NCI-H2029 (cell line): ENCODE measurements at places on chromosomes 4 and X.

DNA sequence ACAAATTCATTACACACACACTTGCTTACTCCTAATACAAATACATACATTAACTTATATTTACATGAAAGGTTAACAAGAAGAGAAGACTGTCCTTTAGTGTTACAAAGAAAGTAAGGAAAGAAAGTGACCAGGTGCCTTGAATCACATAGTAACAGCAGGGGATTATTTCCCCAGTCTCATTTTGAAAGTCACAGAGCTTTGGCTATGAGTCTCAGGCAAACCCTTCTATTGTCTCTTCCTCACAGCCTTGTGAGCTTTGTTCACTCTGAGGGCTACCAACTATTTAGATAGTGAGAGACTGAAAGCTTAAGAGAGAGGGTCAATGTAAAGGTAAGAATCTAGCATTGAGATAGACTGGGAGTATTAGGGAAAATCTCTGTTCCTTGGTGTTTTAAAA is 161.6 kb downstream of the NPNT start:
- DNase-seq: no peak

DNA sequence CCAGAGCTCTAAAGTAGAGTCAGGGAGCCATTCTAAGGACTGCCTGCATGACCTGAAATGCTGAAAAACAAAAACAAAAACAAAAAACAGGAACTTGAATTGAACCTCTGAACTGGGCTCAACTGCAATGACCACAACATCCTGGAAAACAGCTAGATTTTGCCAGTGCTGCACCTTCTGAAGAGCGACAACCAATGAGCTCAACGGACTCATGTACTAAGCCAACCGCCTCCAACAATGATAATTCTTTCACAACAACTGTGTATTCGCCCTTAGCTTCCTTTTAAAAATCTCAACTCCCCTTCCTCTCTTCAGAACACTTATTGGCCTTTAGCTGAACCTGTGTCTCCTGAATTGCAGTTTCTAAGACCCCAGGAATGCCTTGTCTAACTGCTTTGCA is 69.8 kb downstream of the HAUS3 start:
- no peak for DNase-seq

GRCh38 chr4:86554646-86555045 is 39.5 kb upstream of the PTPN13 start:
- DNase-seq: no peak

DNA sequence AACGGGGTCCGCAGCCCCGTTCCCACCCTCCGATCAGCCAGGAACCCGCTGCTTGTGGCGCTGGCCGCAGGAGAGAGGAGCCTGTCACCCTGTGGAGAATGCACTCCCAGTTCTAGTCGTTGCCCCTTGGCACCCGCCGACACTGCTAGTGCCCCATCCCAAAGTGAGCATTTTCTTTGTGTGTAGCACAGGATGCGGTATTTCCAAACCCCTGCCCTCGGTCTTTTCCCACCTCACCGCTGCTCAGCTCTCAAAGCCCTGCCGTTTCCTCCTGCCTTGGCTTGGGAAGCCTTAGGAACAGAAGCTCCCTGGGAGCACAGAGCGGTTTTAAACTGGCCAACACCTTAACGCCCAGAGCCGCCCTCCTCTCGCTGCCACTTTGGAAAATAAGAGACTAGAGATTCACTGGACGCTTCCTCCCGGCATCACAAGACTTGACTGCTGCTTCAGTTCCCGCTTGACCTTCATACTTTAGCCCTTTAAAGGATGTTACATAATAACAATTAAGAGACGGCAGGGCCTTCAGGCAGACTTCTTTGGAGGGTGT is 772 bp downstream of the CYP4V2 start:
- no peak for DNase-seq

DNA sequence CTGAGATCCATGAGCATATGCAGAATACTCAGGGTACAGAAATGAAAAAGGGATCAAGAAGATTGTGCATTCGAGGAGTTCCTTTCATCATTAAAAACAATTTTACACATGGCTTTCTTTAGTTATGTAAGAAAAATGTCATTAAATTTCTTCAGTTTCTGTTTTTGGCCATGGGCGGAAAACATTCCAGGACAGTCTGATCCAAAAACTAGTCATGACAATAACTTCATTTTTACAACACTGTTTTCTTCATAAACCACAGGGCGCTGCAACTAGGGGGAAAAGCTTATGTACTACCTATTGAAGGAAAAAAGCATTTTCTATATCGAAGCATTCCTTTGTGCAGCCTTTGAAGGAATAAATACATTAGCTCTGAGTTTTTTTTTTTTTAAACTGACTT is 28.2 kb downstream of the IL13RA1 start:
- DNase-seq: no peak

DNA sequence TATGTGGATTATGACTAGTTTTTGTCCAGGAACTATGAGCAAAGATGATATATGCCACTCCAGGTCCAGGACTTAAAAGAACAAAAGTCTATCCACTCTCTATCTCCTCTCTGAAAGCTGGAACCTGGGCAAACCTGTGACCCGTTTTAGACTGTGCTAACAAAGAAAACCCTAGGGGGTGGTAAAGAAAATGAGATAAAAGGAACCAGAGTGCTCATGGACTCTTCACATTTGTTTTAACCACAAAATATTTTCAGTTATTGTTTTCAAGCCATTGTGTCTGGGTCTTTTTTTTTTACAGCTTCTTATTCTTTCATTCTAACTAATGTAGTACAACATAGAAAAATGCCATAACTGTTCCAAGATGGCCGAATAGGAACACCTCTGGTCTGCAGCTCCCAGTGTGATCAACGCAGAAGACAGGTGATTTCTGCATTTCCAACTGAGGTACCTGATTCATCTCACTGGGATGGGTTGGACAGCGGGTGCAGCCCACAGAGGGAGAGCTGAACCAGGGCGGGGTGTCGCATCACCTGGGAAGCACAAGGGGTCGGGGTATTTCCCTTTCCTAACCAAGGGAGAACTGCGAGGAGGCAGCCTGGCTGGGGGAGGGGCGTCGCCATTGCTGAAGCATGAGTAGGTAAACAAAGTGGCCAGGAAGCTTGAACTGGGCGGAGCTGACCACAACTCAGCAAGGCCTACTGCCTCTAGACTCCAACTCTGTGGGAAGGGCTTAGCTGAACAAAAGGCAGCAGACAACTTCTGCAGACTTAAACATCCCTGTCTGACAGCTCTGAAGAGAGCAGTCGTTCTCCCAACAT is 45.1 kb downstream of the CHM start:
- peak; percentile 25 for DNase-seq

DNA sequence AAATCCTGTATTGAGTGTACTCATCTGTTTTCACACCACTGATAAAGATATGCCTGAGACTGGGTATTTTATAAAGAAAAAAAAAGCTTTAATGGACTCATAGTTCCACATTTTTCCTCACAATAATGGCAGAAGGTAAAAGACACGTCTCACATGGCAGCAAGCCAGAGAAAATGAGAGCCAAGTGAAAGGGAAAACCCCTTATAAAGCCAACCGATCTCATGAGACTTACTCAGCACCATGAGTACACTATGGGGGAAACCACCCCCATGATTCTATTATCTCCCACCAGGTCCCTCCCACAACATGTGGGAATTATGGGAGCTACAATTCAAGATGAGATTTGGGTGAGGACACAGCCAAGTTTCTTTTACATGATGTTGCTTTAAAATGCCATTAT is 171.9 kb downstream of the GALNTL6 start:
- peak; percentile 0 for DNase-seq

DNA sequence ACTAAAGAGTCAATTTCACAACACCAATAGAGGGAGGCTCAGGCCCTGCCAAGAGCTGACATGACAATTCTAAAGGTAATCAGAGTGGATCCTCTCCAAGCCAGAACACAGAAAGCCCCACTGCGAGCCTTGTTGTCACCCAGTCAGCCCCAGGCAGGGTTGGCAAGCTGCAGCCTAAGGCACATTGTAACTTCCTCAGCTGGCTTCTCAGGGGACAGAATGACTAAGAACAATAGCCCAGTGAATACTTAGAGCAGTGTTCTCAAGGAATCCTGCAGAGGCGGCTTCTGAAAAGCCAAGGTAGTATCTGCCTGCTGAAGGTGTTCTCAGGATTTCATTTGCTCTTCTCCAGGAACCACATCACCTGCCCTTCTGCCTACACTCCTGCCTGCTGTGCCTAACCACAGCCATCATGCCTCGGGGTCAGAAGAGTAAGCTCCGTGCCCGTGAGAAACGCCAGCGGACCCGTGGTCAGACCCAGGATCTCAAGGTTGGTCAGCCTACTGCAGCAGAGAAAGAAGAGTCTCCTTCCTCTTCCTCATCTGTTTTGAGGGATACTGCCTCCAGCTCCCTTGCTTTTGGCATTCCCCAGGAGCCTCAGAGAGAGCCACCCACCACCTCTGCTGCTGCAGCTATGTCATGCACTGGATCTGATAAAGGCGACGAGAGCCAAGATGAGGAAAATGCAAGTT is at the start of gene MAGEB4:
MAGEB4 (plus strand) TSS at position 277 of the 692 bp plus-strand sequence; CDS start at position 413, 136 bp downstream.
- no peak for DNase-seq

- no peak for DNase-seq
Measured at GRCh38 chr4:83272900-83273299, 11.7 kb downstream of the COQ2 start.

DNA sequence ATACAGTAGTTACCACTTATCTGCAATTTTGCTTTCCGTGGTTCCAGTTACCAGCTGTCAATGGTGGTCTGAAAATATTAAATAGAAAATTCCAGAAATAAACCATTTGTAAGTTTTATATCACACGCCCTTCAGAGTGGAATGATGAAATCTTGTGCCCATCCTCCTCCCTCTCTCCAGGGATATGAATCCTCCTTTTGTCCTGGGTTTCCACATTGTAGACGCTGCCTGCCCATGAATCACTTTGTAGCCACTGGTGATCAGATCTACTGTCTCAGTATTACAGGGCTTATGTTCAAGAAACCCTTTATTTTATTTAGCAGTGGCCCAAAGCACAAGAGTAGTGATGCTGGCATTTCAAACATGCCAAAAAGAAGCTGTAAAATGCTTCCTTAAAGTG is 198.6 kb downstream of the KCNIP4 start:
- no peak for DNase-seq

DNA sequence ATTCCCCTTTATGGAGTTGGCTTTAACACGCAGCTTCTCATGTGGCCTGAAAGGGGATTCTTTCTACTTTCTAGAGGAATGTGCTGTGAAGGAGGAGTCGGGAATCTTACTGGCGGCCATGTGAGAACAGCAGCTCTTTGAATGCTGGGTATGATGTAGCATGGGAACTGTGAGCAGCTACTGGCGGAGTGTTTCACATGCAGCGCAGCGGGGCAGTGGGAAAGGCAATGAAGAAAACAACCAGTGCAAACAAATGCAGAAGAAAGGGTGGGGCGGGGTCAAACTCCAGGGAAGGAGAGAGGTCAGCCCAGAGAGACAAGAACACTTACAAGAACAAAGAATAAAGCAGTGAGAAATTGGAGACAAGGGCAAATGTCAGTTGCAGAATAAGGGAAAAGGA is 363.8 kb upstream of the FTHL17 start:
- DNase-seq: no peak

- DNase-seq: no peak
Measured at GRCh38 chr4:115944146-115944905, 830.9 kb upstream of the NDST4 start.

- no peak for DNase-seq
Measured at GRCh38 chrX:74419864-74420195, 1.5 kb upstream of the SLC16A2 start.

GRCh38 chr4:27684610-27685011 is 824.0 kb downstream of the STIM2 start:
- peak; percentile 22 for DNase-seq

DNA sequence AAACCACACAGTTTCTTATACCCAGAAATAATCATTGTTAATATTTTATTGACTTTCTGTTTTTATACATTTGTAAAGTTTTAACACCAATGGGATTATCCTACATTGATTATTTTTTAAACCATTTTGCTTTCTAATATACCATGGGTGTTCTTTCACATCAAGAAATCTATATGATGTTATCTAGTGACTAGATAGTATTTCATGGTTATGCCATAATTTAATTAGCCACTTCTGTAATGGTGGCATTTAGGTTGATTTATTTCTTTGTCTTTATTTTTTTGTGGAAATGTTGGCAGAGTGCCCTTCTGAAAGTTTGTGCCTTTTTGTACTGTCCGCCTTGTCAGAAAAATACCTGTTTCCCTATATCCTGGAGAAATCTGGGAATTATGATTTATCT is 193.3 kb downstream of the CEP135 start:
- DNase-seq: no peak

GRCh38 chrX:107504006-107504405 is 54.6 kb downstream of the FRMPD3 start:
- no peak for DNase-seq

DNA sequence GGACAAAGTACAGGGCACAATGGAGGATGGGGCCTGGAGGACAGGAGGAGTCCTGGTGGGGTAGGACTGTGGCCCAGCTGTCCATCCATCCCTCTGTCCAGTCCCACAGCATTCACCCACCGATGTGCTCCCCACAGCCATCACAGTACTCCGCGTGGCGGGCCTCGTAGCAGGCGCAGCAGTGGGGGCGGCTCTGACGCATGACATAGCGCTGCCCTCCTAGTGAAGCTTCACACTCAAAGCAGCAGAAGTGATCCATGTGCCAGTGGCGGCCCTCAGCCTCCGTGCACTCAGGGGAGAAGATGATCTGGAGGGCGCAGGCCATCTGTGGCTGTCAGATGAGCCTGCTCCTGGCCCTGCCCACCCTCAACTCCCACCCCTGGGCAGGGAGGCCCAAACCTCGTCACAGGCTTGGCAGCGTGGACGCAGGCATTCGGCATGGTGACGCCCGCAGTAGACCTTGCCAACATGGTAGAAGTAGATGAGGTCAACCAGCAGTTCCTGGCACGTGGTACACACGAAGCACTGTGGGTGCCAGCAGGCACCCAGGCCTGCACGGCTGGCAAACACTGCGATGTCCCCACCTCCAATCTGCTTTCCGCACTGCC is 6.3 kb downstream of the PLP2 start:
- DNase-seq: no peak

GRCh38 chr4:94410678-94411206 is 41.0 kb upstream of the PDLIM5 start:
- DNase-seq: no peak

GRCh38 chr4:146762016-146762415 is 123.3 kb downstream of the POU4F2 start:
- DNase-seq: no peak

GRCh38 chrX:110222497-110223257 is 95.2 kb downstream of the AMMECR1 start:
- no peak for DNase-seq

- DNase-seq: no peak
Measured at GRCh38 chrX:23742174-23742696, 841 bp downstream of the ACOT9 start.

GRCh38 chr4:144906181-144906925 is 191.6 kb downstream of the ANAPC10 start:
- no peak for DNase-seq

DNA sequence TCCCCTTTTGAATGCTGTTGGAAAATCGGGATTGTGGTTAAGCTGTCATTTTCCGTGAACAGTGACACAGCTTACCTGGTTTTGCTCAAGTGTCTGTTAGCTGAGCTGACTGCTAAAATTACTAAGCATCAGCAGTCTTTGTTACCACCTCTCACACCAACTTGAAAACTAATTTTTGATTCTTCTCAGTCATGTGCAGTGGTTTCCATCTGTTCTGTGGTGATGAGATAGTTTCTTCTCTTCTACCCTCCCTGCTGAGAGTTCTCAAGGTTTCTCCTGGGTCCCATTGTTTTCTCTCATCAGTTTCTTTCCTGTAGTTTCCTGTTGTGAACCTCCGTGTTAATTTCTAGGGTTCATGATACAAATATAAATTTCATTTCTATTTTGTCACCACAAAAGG is 225.6 kb downstream of the ARHGAP10 start:
- DNase-seq: no peak
